ENCODE measurements at places on chromosomes 4 and X.

- DNase-seq = no peak
Measured at GRCh38 chrX:124931241-124931640, 388.4 kb upstream of the TEX13C start.

DNA sequence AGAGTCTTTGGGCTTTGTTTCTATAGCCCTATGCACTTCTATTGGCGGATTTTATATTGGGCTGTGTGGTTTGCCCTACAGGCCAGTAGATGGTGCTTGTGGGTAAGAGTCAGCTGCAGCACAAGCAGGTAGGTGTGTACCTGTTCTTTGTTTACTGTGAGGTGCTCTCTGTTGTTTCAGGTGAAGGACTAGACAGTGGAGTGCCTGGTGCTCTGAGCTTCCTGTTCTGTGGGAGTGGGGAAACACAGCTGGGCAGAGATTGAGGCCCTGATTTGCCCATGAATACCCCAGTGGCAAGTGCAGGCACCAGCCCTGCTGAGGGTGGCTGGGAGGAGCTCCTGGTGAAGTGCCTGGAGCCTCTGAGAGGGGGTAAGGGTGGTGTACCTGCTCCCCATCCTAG, 26.3 kb upstream of the UCP1 start:
- no peak for DNase-seq

GRCh38 chr4:108825737-108826136, 62.9 kb upstream of the ETNPPL start:
- no peak for DNase-seq

DNA sequence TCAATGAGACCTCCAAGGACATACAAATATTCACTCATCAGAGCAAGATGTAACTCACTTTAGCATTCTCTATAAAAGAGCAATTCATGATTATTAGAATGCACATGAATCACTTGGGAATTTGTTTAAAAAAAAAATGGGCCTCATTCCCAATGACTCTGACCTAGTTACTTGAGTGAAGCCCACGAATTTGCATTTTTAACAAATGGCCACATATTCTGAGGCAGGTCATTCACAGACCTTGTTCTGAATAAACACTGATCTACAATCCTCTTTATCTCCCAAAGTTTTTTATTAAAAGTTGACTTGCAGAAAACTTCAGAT, 255.1 kb upstream of the VEGFC start:
- DNase-seq = no peak

DNA sequence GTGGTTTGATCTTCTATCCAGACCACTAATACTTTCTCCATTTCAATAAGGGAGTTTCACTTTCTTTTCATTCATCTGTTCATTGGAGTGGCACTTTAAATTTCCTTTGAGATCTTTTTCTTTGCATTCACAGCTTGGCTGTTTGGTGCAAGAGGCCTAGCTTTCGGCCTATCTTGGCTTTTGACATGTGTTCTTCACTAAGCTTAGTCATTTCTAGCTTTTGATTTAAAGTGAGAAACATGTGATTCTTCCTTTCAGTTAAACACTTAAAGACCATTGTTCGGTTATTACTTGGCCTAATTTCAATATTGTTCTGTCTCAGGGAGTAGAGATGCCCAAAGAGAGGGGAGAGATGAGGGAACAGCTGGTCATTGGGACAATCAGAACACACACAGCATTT, 24.3 kb downstream of the CXCL13 start:
- DNase-seq = no peak

GRCh38 chrX:106783716-106784115, 18.8 kb upstream of the TBC1D8B start:
- no peak for DNase-seq

GRCh38 chr4:15239866-15240265, 188.0 kb upstream of the C1QTNF7 start:
- DNase-seq = no peak

- DNase-seq = no peak
Measured at GRCh38 chr4:74464291-74464690, 19.4 kb downstream of the AREG start.

DNA sequence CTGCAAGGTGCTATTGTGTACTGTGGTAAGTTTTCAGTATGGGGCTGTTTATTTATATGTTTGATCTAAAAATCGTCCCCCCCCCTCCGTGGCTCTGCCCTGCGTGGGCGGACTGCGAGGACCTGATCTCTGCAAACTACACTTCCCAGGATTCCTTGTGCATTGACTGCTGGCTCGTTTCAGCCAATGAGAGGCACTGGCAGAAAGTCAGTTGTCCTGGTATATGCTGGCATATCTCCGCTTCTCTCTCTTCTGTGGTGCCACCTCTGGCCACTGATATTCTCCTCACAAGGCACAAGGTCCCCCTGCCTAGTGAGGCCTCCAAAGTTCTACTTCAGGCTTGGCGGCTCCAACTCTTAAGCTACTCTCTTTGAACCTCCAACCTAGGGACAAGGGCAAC, 168.8 kb upstream of the ZFP42 start:
- DNase-seq = no peak
